Vagina (tissue), 2 donors: ENCODE measurements at places on chromosomes 11 and 22. TPM values are rescaled to one million over a fixed set of nuclear protein-coding genes. Genes with fewer than 3 reads are reported as not detected.

The VSIG10L2 gene
- total RNA-seq: 28.2 TPM

DNA sequence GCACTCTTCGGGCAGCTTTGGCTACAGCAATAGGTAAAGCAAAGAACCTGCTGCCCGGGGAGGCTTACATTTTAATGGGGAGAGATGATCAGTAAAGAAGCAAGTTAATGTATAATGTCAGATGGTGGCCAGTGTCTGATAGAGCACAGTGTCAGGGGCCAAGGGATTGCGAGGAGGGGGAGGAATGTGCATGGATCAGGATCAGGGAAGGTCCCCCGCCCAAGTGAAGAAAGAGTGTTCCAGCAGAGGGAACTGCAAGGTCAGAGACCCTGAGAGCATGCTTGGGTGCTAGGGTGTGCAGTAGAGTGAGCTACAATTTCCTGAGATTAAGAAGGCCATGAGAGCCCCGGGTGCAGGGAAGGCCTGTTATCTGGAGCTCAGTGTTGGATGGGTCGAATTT, 39.7 kb downstream of the TIMP3 start:
- no peak for DNase-seq

DNA sequence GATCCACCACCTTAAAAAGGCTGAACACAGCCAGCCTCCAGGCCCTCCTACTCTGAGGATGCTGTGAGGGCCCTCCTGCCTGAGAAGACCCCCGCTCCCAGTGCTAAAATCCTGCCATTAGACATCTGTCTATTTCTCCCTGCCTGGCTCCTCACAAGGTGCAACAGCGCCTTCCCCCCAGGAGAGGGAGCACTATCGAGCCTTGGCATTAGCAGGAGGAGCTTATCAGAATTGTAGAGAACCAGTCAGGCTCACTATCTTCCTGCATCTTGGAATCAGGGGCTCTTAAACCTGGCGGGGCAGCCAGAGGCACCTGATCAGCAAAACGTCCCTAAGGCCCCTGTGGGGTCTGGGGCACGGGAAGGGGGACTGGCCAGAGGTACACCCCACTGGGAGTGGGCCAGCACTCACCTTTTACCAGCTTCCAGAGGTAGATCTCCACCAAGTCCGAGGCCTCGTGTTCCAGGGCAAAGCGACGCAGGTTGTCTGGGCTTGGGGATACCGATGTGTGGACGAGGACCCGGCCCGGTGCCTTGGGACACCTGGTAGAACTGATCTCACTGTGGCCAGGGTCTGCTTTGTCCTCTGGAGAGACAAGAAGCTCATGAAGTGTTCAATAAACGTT, 28.7 kb downstream of the CHRDL2 start:
- no peak for DNase-seq

DNA sequence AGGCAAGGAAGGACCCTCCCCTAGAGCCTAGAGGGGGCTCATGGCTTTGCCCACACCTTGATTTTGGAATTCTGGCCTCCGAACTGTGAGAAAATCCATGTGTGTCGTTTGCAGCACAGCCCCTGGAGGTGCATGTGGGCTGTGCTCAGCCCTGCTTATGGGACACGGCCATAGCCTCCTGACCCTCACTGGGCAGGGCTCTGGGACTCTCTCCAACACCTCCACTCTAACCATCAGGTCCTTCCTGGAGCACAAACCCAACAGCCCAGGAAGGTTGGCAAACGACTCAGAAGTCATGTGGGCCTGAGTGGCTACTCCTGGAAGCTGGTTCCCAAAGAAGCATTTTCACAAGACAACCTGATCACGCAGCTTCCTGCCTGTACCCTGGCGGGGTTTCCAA, 144.1 kb downstream of the CTTN start:
- no peak for DNase-seq

- no peak for DNase-seq
Observed at GRCh38 chr22:23380230-23380573, 199.9 kb downstream of the IGLL1 start.

The SLC29A2 gene
- total RNA-seq: 4.2 TPM

The KRTAP5-1 gene
- total RNA-seq: not detected

DNA sequence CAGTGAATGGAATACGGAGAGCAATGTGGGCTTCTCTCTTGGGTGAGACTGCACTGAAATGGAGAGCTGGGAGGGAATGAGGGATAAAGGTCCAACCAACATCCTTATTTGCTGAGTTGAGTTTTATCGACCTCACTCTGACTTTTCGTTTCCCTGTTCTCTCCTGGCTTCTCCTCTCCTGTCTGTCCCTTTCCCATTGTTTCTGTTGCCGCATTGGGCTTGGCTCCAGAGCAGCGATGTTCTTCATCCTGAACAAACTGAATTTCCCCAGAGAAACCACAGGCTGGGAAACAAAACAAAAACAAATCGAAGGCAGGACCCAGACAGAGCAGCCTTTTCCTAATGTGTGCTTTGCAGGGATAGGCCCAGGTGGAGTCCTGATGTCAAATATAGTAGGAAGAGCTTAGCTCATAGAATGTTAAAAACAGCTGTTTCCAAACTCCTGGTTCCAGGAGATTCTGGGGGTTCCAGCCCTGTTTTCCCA, 30.0 kb downstream of the MOV10L1 start:
- no peak for DNase-seq

The OR8G1 gene
- total RNA-seq: not detected

DNA sequence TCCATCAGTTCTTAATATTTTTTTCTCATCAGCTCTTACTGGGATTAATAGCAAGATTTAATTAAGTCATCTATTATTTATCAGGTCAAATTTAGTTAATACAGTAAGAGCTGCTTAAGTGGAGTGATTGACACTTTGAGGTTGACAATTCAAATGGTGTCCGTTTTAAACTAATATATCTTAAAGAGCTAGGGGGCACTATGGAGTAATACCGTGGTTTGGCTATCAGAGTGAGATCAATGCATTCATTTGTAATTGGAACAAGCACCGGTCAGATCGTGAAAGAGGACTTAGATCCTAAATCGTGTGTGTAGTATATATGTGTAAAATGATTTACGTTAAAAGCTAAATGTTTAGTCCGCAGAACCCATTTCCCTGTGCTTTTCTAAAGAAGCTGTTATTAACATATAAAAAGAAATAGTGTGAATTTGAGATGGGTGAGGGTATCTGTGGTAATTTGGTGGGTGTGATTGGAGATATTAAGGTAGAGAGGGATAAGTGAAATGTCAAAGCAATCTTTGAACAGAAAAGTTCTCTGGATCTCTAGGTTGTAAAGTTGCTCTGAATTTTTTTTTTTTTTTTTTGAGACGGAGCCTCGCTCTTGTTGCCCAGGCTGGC, 2.3 kb downstream of the SIK2 start:
- DNase-seq: no peak

The SLC36A4 gene
- total RNA-seq: 16.7 TPM

GRCh38 chr11:1876361-1877063, 15.2 kb downstream of the PRR33 start:
- no peak for DNase-seq

DNA sequence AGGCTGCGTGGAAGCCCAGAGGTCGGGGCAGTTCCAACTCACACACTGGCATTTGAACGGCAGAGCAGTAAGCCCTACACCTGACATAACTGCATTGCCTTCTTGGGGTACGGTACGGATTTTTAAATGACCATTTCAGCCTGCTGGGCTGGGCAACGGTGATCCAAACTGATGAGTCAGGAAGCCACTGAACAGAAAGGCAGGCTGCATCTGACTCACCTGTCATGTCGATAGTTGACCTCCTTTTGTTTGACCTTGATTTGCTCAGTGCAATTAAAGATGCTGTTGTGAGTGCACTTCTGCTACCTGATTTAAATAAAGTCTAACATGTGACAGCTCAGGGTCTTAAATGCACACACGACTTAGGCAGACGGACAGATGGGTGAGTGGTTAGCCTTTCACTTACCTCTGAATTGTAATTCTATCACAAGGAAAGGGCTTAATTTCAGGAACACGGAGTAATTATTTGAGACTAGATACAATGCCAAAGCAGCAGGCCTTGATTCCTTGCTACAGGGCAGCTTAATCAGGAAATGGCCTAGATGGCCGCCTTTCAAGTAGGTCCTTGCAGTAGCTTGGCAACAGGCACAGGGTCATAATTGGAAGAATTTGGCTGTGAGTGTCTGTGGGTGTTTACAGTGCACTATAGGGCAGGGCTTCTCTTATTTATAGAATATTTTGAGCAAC, 52.2 kb downstream of the BMAL1 start:
- no peak for DNase-seq

The APOL1 gene
- 28.5 TPM for total RNA-seq
